ENCODE measurements at places on chromosomes 6 and 20.

GRCh38 chr6:44850312-44850711 is 462.8 kb downstream of the CDC5L start:
- no peak for DNase-seq

DNA sequence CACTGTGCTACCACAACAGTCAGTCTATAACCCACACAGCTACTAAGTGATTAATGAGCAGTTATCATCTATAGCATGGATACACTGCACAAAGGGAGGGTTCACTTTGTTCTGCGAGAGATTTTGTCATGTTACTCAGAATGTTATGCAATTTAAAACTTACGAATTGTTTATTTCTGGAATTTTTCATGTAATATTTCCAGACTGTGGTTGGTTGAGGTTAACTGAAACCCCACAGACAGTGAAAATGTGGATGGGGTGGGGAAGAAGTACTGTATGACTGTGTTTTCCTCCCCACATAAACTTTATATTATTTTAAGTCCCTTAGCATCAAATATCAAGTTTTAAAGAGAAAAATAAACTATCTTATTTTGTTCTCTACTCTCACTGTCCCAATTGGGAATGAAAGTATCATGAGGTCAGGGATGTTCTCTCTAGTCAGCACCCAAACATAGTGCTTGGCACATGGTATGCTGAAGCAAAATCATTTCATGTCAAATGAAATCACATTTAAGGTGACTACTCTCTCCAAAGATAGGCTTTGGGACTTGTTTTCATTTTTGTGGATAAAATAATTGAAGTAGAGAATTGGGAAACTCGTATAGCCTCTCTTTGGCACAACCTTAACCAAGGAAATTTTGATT is 25.4 kb downstream of the DOP1A start:
- no peak for DNase-seq

DNA sequence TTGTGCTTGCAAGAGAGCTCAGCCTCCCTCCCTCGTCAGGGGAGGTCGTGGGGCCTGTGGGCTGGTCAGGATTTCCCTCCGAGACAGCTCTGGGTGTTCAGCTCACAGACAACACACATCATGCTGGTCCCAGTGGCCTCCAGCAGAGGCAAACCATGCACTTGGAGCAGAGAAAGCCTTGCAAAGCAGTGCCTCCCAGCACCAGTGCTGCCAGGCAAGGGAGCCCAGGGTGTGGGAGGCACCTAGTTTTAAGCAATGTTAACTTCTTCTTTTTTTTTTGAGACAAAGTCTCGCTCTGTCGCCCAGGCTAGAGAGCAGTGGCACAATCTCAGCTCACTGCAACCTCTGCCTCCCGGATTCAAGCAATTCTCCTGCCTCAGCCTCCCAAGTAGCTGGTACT is 34.0 kb upstream of the INSM1 start:
- DNase-seq, result no peak

DNA sequence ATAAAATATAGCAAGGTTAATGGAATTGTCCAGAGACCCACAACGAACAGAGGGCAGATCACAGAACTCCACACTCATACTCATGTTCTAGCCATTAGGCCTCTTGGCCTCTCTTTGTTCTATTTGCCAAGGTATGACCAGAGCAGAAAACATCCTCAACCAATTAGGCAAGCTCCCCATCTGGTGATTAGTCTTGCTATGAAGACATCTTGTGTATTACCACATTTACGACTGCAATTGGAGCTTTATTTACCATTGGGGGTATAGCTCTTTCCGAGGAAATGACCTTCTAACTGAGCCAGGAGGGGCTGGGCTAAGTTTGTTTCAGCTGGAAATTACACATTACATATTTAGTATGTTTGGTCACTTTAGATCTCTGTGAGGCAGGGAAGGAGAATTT is 593.9 kb downstream of the CD109 start:
- no peak for DNase-seq

DNA sequence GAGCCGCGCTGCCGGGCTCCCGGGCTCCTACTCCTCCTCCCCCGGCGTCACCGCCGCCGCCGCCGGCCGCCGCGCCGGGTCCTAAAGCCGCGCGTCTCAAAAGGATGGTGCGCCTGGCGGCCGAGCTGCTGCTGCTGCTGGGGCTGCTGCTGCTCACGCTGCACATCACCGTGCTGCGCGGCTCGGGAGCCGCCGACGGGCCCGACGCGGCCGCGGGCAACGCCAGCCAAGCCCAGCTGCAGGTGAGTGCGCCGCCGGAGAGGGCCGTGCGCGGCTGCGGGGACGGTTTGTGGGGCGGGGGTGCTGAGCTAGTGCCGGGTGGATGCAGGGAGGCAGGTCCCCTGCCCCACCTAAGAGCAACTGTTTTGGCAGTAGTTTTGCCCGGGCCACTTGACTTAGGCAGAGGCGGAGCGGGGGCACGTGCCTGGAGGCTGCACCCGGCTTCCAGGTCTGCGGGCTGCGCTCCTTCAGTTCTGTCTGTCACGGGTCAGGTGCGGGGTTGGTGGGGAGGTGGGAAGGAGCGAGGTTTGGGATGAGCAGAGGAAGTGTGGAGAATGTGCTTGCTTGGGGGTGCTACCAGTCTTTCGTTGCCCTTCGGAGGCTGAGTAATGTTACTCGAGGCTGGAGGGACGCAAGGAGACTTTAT is 722 bp downstream of the ISM1 start:
- DNase-seq, result no peak

DNA sequence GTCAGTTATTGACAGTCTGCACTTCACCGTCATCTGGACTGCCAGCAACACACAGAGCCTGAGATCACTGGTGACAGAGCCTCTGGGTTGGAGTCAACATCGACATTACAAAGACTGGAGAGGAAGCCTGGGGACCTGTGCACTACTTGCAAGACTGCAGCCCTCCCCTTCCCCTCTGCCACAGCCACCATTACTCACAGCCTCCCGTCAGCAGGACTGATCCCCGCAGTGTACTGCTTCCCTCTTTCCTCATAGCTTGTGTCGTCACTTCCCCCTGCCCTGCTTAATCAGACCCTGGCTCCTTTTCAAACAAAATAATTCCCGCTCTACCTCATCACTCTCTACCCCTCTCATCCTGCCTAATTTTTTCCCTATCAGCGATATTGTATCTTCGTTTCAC is 235.5 kb upstream of the KCNQ5 start:
- DNase-seq, result no peak

- DNase-seq, result no peak
Measured at GRCh38 chr20:46740214-46740609, 30.8 kb downstream of the SLC2A10 start.

DNA sequence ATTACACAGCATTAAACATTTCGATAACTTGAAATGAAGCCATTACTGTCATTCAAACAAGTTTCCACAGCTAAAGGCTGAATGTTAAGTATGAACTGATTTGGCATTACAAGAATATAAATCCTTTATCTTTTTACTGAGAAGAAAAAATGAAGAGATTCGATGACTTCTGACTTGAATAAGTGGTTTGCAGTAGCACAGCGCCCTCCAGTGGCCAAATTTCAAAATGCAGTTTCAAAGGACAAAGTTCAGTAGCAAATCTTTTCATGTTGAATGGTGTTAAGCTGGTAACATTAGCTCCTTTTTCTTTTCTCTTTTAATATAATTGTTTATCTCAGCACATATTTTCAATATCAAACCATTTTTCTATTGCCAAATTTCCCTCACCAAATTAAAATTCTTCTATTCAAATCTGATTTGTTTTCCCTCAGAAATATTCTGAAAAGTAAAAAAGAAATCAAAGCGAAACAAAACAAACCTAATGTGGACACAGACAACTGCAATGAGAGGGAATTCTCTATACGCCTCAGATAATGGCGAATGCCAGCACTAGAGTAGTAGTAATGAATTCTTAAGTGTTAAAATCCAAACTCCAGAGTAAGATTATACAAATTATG is 145.7 kb downstream of the BTBD9 start:
- no peak for DNase-seq

- no peak for DNase-seq
Measured at GRCh38 chr20:44830995-44831394, 20.6 kb upstream of the RIMS4 start.

DNA sequence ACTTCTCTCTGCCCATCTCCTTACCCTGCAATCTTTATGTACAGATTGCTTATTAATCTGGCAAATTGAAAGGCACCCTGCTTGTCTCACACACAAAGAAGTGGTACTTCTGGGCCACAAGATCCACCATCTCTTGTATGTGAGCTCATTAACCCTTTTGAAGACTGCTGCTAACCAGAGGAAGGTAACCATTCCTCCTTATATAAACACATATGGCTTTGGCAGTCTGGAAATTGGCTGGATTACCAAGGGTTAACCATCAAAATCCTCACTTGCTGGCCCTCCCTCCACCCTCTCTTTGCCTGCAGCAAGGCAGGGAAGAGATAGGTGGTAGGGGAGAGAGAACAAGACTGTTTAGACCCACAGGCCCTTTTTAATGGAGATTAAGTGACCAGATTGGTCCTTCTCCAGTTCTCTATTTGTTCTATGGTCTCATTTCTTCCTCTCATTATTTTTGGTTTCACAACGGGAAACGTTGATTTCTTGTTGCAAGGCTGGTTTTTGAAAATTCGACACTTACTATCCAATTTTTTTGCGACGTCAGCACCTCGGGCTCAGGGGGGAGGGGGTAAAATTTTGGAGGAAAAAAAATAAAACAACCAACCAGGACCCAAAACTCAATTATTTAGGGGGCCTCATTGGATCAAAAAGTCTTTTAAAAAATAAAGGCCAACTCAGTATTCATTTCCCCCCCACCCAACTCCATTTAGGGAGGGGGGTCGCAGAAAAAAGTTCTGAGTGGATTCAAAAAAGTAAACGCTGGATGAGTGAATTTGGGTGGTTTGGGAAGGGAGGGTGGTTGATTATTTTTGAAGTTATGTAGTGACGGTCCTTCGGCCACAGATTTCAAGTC is 859 bp downstream of the PPP1R10 start:
- DNase-seq, result no peak

GRCh38 chr20:13492001-13492481 is 146.7 kb downstream of the TASP1 start:
- no peak for DNase-seq

DNA sequence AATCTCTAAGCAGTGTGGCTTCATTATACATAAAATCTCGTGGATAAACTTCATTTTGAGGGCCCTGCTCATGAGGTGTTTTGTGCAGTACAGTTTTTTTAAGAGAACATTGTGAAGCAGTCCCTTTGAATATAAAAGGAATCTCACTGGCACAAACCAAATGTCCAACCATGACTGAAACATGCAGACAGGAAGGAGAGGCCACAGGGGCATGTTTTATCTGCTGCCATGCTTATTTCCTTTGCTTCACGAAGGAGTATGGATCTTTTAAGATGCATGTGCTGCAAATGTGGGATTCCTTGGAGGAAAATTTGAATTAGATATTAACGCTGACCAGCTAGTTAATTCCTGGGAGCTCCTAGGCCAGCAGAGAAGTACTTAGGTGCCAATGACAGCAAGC is 192.3 kb downstream of the DST start:
- no peak for DNase-seq

- no peak for DNase-seq
Measured at GRCh38 chr6:137157601-137158000, 15.8 kb downstream of the IL22RA2 start.

GRCh38 chr6:148501178-148501590 is 158.5 kb downstream of the SASH1 start:
- DNase-seq, result no peak

DNA sequence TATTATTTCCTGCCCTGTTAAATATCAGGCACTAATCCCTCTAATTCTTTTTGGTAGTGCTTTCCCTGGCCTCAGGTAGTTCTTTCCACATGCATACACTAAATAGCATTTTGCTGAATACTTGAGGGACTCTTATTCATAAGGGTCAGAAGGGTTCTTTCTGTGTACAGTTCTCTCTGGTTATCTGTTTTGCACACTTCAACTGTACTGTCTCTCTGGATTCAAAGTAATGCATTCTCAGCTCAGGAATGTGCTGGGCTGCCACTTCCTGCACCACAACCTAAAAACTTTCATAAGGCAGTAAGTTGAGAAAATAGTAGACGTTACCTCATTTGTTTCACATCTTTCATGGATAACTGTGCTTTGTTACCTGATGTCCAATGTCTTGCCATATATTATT is 32.1 kb downstream of the C6orf141 start:
- DNase-seq, result no peak

GRCh38 chr20:57412347-57413029 is 21.3 kb downstream of the RBM38 start:
- no peak for DNase-seq

- no peak for DNase-seq
Measured at GRCh38 chr6:37636801-37637561, 60.7 kb downstream of the MDGA1 start.

DNA sequence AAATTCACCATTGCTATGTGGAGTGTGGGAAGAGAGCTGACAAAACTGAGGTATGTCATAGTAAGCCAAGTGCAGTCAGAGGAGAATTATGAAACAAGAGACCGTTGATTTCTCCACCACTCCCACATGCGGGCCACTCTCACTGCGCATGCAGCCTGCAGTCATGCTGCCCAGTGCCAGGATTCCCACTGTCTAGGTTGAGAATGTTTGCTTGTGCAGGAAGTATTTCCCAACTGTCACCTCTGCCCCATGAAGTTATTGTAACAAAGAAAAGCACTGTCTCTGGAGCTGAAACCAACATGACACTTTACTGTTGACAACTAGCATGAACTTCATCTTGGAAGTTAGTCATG is 18.7 kb upstream of the SFT2D1 start:
- DNase-seq, result no peak

DNA sequence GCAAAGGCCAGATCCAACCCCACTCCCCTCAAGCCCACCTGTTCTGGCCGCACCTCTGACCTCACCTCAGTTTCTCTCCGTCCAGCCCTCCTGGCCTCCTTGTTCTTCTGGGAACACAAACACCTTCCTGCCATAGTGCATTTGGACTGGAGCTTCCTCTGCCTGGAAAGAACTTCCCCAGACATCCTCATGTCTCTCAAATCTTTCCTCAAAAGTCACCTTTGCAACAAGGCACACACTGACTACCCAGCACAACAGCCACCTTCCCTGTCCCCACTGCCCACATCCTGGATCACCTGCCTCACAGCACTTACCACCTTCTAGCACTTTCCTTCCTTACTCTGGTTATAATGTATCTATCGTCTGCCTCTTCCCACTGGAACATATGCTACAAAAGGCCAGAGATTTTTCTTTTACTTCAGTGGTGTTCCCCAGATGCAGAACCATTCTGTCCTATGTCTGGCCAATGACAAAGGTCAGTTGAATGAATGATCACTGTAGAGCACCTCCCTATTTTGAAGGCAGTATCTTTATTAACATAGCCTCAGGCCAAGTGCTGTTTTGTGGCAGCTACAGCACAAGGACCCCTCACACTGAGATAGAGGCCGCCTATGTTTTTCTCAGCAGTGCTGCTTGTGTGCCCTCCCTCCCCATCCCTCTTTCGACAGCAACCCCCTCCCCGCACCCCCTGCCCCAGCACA is 4.1 kb downstream of the HLA-B start:
- no peak for DNase-seq

GRCh38 chr20:62658593-62659178 is 16.4 kb downstream of the SLCO4A1 start:
- DNase-seq, result no peak

GRCh38 chr6:166567107-166567506 is 19.4 kb downstream of the RAMACL start:
- DNase-seq, result no peak

DNA sequence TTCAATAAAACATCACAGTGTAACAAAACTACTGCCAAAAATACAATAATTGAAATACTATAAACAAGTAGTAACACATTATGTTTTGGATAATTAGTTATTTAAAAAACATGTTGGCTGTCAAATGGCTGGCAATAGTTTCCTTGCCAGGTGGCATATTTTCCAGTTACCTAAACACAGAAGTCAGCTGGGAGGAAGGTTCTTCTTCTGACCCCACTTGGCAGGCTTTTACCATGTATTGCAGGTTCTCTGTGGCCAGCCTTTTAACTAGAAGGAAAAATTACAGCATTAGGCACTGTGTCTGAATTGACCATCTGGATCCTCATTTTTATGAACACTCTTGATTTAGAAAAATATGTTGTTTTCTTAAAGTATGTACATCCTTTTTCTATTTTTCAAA is 131.4 kb downstream of the MMS22L start:
- DNase-seq, result no peak

All from NCI-H1417 treated with DMSO at 0.1 percent for 48 hours (cell line).